ENCODE measurements at places on chromosomes 2 and 18. TPM values are rescaled to one million over a fixed set of nuclear protein-coding genes. Genes with fewer than 3 reads are reported as not detected.

GRCh38 chr2:239200646-239201530, 199.9 kb downstream of the HDAC4 start:
- DNase-seq, result no peak

DNA sequence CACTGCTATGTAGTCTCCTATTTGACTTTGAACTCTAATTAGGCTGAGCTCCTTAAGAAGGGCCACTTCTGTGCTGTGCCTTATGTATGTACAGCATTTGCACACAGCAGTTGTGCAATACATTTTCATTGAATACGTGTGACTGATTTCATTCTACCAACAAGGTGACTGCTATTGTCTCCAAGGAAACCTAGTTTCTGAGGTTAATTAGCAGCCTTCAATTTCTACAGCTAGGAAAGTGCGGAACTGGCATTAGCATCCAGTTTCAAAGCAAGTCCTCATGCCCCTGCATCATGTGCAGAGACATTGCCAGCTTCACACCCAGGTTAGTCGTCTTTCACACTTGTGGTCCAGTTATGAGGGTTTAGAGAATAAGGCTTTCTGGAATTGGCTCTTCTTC, 58.6 kb downstream of the NCK2 start:
- no peak for DNase-seq

DNA sequence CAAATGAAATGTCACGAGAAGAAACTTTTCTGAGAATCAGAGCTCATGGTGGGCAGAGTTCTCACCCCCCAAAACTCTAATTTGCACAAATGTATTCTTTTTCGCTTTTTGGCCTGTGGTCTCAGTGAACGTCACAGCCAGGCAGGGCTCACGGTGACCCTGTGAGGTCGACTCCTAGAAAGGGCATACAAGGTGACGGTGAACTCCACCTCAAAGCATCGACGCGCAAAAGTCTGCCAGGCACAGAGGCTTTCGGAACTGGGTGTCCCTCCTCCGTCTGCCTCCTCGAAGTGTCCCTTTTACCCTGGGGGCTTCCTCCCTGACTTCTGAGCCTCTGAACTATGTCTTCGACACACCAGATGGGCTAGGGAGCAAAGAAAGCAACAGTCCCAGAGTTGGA, 139.2 kb upstream of the PXDN start:
- no peak for DNase-seq

CDCA7 gene
- 6.3 TPM for total RNA-seq

DNA sequence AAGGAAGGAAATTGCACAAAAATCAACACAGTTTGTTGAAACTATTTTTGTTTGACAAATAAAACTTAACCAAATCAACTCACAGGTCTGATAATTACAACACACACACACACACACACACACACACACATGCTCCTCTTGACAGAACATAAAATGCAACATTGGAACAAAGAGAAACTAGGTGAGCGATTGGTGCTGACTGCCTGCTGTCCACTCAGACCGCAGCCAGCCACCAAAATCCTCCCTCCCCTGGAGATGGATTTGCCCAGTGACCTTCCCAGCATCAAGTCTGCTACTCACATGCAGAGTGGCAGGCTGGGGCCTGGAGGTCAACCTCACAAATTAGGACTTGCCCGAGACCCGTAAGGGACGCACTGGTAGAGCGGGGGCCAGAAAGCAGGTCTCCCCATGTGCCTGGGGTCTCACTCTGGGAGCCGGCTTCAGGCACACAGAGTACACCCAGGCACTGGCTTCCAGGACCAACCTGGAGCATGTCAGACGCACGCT, 61.4 kb downstream of the DIPK1C start:
- no peak for DNase-seq

SIX2 gene
- total RNA-seq, result 1.8 TPM

CPO gene
- total RNA-seq, result 0.48 TPM

DNA sequence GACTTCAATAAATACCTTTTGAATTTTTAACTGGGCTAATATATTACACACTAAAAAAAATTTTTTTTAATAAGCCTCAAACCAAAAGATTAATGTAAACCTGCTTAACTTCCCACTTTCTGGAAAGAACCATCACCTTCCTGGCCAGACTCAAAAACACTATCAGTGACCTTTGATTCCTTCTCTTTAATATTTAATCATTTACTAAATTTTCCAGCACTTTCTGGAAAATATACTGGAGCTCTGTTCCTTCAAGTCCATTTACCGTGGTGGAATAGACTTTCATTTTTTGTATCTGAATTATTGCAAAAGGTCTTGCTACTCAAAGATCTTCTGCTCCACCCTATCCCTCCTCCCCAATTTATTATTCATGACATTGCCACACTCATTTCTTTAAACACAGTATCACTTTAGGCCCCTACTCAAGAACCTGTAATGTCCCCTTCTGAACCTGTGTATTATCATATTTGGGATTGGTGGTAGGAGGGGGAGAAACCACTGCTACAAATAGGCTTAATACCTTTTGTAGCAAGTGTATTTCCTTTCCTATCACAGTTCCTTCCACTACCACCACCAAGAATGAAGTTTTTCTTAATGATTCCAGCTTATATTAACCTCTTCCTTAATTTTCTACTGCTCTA, 7.4 kb downstream of the PPP4R3B start:
- no peak for DNase-seq

CDH19 gene
- total RNA-seq, result not detected

DNA sequence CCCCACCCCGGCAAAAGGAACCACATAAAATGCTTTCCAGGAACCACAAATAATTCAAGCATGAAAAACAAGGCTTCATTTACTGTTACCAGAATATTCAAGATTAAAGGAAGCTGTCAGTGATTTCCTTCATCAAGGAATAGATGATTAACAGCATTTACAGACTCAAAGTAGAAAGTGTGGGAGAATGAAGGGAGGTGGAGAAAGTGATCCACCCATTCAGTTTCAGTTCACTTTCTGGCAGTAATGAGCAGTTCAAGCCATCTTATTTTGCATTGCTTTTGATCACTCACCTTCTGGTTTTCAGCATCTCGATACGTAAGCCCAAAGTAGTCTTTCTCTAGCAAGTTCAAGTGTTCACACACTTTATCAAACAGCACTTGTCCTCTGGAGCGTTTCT, 99.0 kb downstream of the EPB41L3 start:
- no peak for DNase-seq

GRCh38 chr2:238496756-238497609, 70.3 kb downstream of the ASB1 start:
- DNase-seq, result no peak

CAPN14 gene
- total RNA-seq, result 0.15 TPM

FAM124B gene
- total RNA-seq, result 50.3 TPM

DNA sequence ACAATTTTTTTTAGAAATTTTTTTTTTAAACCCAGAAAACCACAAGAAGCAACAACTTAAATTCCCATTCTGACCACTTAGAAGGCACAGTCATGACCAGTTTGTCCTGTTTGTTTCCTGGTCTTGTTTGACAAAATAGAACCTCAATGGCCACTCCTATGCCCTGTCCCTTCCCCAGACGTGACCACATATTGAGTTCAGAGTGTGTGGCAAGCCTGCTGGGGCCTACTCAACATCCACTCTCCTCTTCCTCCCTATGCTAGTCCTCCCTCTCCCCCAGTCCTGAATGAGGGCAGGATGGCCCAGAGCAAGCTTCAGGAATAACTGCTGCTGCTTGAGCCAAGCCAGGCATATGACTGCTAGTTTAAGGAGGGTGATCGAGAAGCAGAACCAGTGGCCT, 89.6 kb downstream of the PRELID3A start:
- no peak for DNase-seq

- DNase-seq, result no peak
These were observed 51.1 kb downstream of the RALBP1 start for GRCh38 chr18:9526458-9526857.

DNA sequence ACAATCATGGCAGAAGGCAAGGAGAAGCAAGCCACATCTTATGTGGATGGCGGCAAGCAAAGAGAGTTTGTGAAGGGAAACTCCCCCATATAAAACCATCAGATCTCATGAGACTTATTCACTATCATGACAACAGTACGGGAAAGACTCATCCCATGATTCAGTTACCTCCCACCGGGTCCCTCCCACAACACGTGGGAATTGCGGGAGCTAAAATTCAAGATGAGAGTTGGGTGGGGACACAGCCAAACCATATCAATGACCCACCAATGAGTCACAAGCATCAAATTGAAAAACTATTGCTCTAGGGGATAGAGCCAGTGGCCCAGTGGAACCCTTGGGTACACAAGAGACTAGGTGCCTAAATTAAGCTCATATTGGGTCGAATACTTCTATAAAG, 157.4 kb downstream of the FBXO15 start:
- no peak for DNase-seq

GRCh38 chr2:196229013-196229412, 57.6 kb upstream of the STK17B start:
- no peak for DNase-seq

GRCh38 chr2:54560146-54560881, 104.2 kb downstream of the SPTBN1 start:
- no peak for DNase-seq

GRCh38 chr2:83282043-83282795, 1176.9 kb downstream of the SUCLG1 start:
- no peak for DNase-seq

- no peak for DNase-seq
These were observed 695.7 kb upstream of the POU3F3 start for GRCh38 chr2:104158191-104158590.

MPP4 gene
- total RNA-seq, result 24.4 TPM

GRCh38 chr2:128467321-128467969, 148.8 kb upstream of the HS6ST1 start:
- no peak for DNase-seq

- DNase-seq, result no peak
These were observed 829.4 kb downstream of the TRIB2 start for GRCh38 chr2:13546131-13546530.

DNA sequence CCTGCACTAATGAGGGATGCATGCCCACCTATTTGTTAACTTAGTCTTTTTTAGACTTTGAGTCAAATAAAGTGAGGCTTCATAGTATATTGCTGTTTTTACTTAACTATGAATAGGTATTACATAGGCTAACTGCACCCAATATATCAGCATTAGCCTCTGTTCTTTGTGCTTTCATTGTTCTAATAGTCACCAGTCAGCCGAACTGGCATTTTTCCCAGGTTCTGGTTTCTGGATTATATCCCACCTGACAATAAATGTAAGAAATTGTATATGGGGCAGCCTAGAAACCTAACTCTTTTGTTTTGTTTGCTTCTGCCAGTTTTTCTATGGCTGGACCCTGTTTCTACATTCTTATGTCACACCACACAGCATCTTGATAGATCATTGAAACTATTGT, 1672.4 kb upstream of the LRRTM1 start:
- no peak for DNase-seq

DNA sequence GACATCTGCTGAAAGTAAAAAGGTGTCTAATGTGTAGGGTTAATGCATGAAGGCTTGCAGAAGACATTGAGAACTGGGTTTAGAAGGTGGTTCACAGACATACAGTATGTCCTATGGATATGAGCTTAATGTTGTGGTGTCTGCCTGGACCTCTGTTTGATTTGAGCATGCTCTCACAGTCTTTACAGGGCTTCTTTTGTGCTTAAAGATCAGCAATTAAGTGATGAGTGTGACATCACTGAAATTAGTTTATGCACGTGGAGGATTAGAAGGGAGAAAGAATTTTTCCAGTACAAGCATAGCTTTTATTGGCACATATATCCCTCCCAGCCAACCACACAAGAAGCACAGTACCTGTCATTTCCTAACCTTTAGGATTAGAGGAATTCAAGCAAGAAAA, 367.5 kb upstream of the RAB12 start:
- no peak for DNase-seq

Measured in glomerular endothelial cell (primary cell).